ENCODE measurements at places on chromosomes 2 and 18. TPM values are rescaled to one million over a fixed set of nuclear protein-coding genes. Genes with fewer than 3 reads are reported as not detected.
A peak's percentile ranks its signal among the peaks of the same experiment; 100 is the strongest.

The MAP3K19 gene
- total RNA-seq: 2.1 TPM

GRCh38 chr2:142767847-142768246, 109.6 kb upstream of the KYNU start:
- H3K4me3 ChIP-seq: no peak overlapping the region
- H3K36me3 ChIP-seq: no peaks in the 10 kb centered on the region
- no peaks in the 10 kb centered on the region for H3K27me3 ChIP-seq

DNA sequence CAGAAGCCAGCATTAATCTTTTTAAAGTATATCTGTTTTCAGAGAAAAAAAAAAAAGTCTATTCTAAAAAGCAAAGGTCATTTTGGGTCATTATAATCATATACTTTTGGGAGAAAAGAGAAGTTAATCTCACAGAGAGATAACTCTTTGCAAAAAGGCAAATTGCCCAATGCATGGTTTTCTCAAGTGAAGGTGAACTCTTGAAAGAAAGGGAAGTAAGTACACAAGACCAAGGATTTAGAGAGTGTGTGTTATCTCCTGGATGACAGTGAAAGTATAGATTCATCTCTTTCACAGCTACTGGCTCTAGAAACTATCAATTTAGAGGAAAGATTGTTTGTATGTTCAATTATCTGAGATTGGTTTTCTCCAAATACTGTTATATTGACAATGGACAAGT, 151.4 kb downstream of the CD8B2 start:
- DNase-seq: no peak
- no peaks in the 10 kb centered on the region for H3K4me1 ChIP-seq
- no peak overlapping the region for H3K4me3 ChIP-seq
- no peaks in the 10 kb centered on the region for H3K27me3 ChIP-seq
- H3K36me3 ChIP-seq: no peaks in the 10 kb centered on the region

- DNase-seq: no peak
- H3K27ac ChIP-seq: no peak overlapping the region
- peaks cover 20% of the 10 kb centered on the region for H3K27me3 ChIP-seq
- H3K4me1 ChIP-seq: peaks cover 13% of the 10 kb centered on the region
- H3K36me3 ChIP-seq: peaks cover 54% of the 10 kb centered on the region
Measured at GRCh38 chr2:240523451-240524281, 34.1 kb downstream of the ANKMY1 start.

- DNase-seq: peak; percentile 82
- no peak overlapping the region for H3K4me3 ChIP-seq
- no peaks in the 10 kb centered on the region for H3K36me3 ChIP-seq
- no peaks in the 10 kb centered on the region for H3K4me1 ChIP-seq
- no peak overlapping the region for H3K27ac ChIP-seq
Measured at GRCh38 chr2:112724591-112725525, 4.0 kb downstream of the NT5DC4 start.
